ENCODE measurements at places on chromosomes 7 and 10.

GRCh38 chr7:41693150-41693997, 9.5 kb downstream of the INHBA start:
- no peak for DNase-seq

DNA sequence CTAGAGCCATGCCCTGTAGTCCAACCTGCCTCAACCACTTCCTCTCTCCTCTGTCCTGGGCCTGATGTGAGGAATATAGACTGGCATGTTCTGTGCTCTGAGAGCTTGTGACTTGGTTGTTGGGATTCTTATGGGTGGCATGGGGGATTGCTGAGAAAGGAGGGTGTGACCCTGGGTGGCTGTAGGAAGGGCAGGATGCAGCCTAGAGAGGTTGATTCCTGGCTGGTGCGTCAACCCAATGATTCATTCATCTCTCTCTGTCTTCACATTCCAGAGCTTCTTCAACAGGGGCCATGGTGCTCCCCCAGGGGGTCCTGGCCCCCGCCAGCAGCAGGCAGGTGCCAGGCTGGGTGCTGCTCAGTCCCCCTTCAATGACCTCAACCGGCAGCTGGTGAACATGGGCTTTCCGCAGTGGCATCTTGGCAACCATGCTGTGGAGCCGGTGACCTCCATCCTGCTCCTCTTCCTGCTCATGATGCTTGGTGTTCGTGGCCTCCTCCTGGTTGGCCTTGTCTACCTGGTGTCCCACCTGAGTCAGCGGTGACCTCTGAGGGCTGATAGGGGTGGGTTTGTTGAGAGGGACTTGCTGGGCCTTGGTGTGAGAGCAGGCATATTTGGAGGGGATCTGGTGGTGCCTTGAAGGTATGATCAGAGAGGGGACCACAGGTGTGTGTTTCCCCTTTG, 2.6 kb downstream of the FAM241B start:
- DNase-seq = no peak

DNA sequence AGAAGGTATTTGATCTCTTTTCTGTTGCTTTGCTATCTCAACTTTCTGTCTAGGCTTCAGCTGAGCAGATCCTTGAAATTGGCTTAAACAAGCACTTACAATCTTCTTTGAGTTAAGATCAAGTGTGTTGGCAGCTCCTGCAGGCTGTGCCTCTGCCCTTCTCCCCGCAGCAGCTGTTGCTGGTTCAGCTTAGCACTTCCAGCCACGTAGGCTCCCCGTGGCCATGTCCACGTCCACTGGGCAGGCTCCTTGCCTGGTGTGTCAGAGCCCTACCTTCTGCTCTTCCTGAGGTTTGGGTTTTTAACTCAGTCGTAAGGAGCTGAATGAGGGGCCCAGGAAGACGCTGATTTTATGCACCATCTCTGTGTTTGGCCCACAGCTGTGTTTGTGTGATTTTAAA, 47.2 kb downstream of the CAMK1D start:
- no peak for DNase-seq

DNA sequence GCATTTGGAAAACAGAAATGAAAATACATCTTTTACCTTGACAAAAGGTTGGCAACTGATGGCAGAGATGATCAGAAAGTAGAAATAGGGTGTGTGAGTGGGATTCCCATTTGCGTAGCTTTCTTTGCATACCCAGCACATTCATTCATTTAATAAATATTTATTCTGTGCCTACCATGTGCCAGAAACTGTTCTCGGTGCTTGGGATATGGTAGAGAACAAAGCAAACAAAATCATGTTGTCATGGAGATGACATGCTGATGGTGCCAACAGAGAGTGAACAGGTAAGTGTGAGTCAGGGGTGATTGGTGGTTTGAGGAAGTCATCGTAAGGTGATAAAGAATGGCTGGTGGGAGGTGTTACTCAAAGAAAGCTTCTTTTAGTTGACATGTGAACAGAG, 45.4 kb downstream of the CACNB2 start:
- DNase-seq = no peak

- DNase-seq = no peak
Measured at GRCh38 chr10:129852829-129853561, 111.1 kb downstream of the EBF3 start.

- DNase-seq = no peak
Measured at GRCh38 chr7:41817386-41817785, 114.5 kb upstream of the INHBA start.
